ENCODE measurements at places on chromosomes 5 and 9. TPM values are rescaled to one million over a fixed set of nuclear protein-coding genes. Genes with fewer than 3 reads are reported as not detected.
A peak's percentile ranks its signal among the peaks of the same experiment; 100 is the strongest.

Gene GPR151
- total RNA-seq, result not detected

Gene INSL6
- total RNA-seq, result not detected

Gene REEP5
- 108 TPM for total RNA-seq

Gene REXO4
- total RNA-seq, result 20.4 TPM

DNA sequence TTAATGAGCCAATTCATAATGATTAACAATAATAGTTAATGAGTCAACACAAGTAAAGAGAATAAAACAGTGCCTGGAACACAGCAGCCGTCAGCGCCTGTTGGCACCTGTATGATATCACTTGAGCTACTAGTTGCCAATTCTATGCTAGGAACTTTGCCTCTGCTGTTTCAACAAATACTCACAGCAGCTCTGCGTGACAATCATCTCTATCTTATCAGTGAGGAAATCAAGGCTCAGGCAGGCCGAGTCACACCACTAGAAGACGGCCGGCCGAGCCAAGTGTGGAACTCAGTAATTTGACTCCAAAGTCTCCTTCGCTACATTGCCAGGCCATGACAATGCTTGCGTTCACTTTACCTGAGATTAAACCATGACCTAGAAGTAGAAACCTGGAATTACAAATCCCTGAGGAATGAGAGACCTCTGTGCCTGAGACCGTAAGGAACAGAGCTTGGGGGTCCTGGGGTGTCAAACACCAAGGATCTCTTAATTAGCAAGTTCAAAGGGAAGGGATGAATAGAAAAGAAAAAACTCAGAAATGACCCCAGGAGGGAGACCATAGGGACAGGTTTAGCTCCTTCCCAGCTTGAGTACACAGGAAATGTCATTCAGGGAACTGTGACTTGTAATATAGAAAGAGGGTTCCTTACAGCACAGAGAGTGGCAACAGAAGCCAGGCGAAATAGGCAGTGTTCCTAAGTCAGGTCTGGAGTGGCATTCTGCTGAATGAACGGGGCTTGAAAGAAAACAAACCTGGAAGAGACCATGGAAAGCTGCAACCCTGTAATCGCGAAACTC is 109.1 kb downstream of the SUSD1 start:
- H3K36me3 ChIP-seq, result peaks cover 3% of the 10 kb centered on the region
- H3K4me3 ChIP-seq, result no peak overlapping the region
- H3K4me1 ChIP-seq, result no peaks in the 10 kb centered on the region
- no peak overlapping the region for H3K27ac ChIP-seq
- DNase-seq, result no peak
- H3K27me3 ChIP-seq, result peaks cover 3% of the 10 kb centered on the region

DNA sequence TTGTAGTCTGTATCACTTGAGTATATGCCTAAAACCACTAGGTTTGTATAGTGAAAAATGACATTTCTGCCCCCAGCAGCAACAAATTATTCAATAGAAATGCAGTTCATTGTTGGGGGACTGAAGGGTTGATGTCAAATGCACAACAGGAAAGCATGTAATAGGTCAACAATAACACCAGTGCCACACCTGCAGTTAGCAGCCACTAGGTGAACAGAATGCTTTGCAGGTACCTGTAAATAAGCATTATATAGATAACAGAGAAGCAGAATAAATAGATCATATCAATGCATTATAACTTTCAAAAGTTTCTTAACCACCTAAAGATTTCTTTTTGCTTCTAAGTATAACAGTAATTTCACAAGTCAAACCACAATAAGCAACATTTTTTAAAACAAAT is 435.9 kb upstream of the DMAC1 start:
- H3K36me3 ChIP-seq, result no peaks in the 10 kb centered on the region
- H3K4me3 ChIP-seq, result no peak overlapping the region
- no peak overlapping the region for H3K27ac ChIP-seq
- peaks cover 3% of the 10 kb centered on the region for H3K4me1 ChIP-seq
- DNase-seq, result no peak
- no peaks in the 10 kb centered on the region for H3K27me3 ChIP-seq

GRCh38 chr9:25677301-25678146 is 720 bp downstream of the TUSC1 start:
- peak overlapping the region; percentile 82 for H3K4me3 ChIP-seq
- H3K36me3 ChIP-seq, result no peaks in the 10 kb centered on the region
- peaks cover 4% of the 10 kb centered on the region for H3K4me1 ChIP-seq

- H3K27ac ChIP-seq, result no peak overlapping the region
- no peaks in the 10 kb centered on the region for H3K36me3 ChIP-seq
- no peaks in the 10 kb centered on the region for H3K4me1 ChIP-seq
- H3K4me3 ChIP-seq, result no peak overlapping the region
Measured at GRCh38 chr9:78215706-78216105, 20.2 kb upstream of the CEP78 start.

- peak; percentile 77 for DNase-seq
- no peaks in the 10 kb centered on the region for H3K36me3 ChIP-seq
- H3K4me3 ChIP-seq, result no peak overlapping the region
- peaks cover 2% of the 10 kb centered on the region for H3K27me3 ChIP-seq
- peak overlapping the region; percentile 36 for H3K27ac ChIP-seq
Measured at GRCh38 chr9:132447346-132447745, 37.3 kb downstream of the CFAP77 start.

DNA sequence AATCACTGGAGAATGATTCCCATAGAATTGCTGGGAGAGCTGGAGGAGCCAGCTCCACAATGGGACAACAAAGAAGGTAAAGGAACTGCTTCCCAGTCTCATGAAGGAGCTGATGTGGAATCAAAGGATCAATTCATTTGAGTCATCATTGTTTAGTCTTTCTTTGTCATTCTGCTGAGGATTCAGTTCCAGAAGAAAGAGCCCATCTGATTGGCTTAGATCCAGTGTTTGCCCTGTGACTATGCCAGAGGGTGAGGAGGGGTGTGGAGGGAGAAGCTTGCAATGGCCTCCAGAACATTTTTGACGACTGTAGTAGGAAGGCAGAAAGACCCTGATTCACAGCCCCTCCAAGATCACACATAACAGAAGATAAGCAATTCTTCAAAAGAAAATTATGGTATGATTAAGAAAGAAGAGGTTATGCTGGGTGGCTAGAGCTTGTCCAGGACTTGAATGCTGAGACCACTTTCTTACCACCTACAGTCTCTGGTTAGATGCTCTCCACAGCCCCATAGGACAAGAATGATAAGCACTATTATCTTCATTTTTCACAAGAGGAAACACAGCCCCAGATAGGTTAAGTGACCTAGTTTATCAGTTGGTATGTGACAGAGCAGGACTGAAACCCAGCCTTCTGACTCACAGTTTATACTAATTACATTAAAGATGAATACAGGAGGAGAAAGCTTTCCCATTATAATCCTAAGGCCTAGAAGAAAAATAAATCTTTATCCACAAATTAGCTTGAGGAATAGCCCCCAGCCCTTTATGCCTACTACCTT is 363.1 kb downstream of the PRELID2 start:
- H3K4me1 ChIP-seq, result no peaks in the 10 kb centered on the region
- no peaks in the 10 kb centered on the region for H3K27me3 ChIP-seq
- H3K4me3 ChIP-seq, result no peak overlapping the region
- no peak overlapping the region for H3K27ac ChIP-seq
- H3K36me3 ChIP-seq, result no peaks in the 10 kb centered on the region

- DNase-seq, result no peak
- H3K27me3 ChIP-seq, result no peaks in the 10 kb centered on the region
- H3K27ac ChIP-seq, result no peak overlapping the region
- no peaks in the 10 kb centered on the region for H3K4me1 ChIP-seq
- H3K36me3 ChIP-seq, result no peaks in the 10 kb centered on the region
Measured at GRCh38 chr5:38211354-38211710, 47.0 kb upstream of the EGFLAM start.

DNA sequence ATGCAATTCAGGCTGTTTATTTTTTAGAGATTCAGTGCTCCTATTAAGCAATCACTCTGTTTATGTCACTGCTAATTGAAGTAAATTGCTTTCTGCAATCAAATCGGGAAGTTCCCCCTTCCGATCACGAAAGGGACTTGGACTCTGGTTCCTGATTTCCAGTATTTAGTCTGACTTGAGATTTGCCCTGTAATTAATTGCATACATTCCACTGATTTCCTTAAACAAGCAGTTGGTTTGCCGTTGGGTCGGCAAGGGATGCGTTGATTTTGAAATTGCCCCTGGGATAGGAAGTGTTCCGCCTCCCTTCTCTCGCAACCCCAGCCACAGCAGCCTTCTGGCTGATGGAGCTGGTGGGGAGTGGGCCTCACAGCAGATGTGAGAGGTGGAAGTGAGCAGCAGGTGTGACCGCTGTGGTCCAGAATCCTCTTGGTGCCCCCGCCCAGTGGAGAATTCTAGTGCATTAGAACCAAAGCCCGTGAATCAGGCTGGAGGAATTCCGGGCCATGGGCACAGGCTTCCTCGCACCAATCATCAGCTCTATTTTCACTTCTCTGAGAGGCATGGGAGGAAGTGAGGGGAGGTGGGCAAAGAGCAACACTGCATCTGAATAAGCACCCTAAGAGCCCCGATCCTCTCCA is 102.5 kb downstream of the SPRY4 start:
- peaks cover 15% of the 10 kb centered on the region for H3K4me1 ChIP-seq
- peaks cover 6% of the 10 kb centered on the region for H3K27me3 ChIP-seq
- no peak overlapping the region for H3K27ac ChIP-seq
- DNase-seq, result peak; percentile 38

DNA sequence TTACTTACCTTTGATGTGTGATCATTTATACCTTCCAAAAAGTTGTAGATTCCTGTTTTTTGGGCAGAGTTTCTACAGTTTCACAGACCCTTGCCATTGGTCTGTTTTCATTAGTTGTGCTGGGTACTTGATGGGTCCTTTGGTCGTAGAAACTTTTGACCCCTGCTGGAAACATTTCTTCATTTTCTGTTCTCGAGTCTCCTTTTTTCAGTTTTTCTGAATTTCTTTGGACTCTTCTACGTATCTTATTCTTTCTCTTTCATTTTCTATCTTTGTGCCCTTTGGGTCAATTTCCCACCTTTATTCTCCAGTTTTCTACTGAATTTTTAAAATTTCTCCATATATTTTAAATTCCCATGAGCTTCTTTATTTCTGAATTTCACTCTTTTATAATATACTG is 16.7 kb downstream of the AP3S1 start:
- H3K27me3 ChIP-seq, result no peaks in the 10 kb centered on the region
- H3K27ac ChIP-seq, result no peak overlapping the region
- no peak overlapping the region for H3K4me3 ChIP-seq
- no peaks in the 10 kb centered on the region for H3K36me3 ChIP-seq

DNA sequence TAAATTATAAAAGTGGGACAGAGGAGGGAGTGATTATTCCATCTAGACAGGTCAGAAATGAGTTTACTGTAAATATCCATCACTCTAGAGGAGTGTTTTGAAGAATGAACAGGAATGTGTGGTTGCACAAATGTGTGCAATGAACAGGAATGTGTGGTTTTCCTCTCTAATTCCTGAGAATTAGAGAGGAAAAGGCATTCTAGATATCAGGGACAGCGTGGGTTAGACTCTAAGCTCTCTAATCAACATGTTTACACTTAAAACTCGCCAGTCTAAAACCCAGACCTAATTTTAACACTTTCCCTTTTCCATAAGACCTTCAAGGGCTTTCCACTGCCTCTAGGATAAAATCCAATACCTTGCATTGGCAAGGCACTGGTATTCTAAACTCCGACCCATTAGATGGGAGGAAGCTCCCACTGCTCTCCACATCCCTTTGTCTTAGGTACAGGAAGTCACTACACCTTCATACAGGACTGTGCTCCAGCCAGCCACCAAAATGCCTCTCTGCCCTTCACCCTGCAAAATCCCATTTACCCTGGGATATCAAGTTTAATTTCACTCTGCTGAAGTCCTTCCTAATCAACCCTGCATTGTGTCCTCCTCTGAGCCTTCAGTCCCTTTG is 67.9 kb downstream of the NFIB start:
- no peak for DNase-seq
- H3K4me3 ChIP-seq, result no peak overlapping the region
- H3K27me3 ChIP-seq, result no peaks in the 10 kb centered on the region

GRCh38 chr9:115978659-115979096 is 174.9 kb upstream of the PAPPA start:
- no peak overlapping the region for H3K27ac ChIP-seq
- no peaks in the 10 kb centered on the region for H3K27me3 ChIP-seq
- DNase-seq, result no peak
- no peak overlapping the region for H3K4me3 ChIP-seq
- H3K4me1 ChIP-seq, result no peaks in the 10 kb centered on the region

GRCh38 chr5:87536365-87536764 is 123.6 kb upstream of the CCNH start:
- no peak overlapping the region for H3K4me3 ChIP-seq
- H3K27ac ChIP-seq, result no peak overlapping the region
- H3K4me1 ChIP-seq, result no peaks in the 10 kb centered on the region
- no peaks in the 10 kb centered on the region for H3K36me3 ChIP-seq
- no peak for DNase-seq
- no peaks in the 10 kb centered on the region for H3K27me3 ChIP-seq
